ENCODE measurements at places on chromosomes 5 and 9. TPM values are rescaled to one million over a fixed set of nuclear protein-coding genes. Genes with fewer than 3 reads are reported as not detected.
A peak's percentile ranks its signal among the peaks of the same experiment; 100 is the strongest.

DNA sequence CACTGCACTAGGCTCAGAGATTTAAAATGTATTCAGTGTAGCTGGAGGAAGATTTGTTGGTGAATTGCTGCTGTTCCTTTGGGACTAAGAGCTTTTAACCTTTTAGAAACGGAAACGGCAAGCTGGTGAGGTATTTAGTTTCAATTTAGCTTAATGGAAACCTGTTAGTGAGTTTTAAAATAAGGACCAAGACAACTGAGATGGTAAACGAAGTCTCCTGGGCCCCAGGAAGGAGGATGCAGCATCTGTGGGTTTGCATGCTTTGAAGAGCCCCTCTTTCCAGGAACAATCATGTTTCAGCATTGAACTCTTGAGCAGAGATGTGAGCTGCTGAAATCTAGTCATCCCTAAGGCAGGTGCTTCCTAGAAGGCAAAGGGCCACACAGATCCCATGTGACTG lies 16.5 kb downstream of the DNAI1 start:
- DNase-seq = no peak

GRCh38 chr9:20441166-20441565 lies 181.1 kb downstream of the MLLT3 start:
- no peak for DNase-seq

- DNase-seq = peak; percentile 70
Measured at GRCh38 chr9:100082782-100083181, 16.0 kb downstream of the ERP44 start.

GRCh38 chr5:135360278-135361274 lies 38.5 kb downstream of the MACROH2A1 start:
- DNase-seq = no peak

UBE2QL1 gene
- total RNA-seq = not detected

NR5A1 gene
- total RNA-seq = not detected

Data from IMR-90 (cell line).